Occipital lobe (tissue), 3 donors: ENCODE measurements at places on chromosomes 2 and 18. TPM values are rescaled to one million over a fixed set of nuclear protein-coding genes. Genes with fewer than 3 reads are reported as not detected.
A peak's percentile ranks its signal among the peaks of the same experiment; 100 is the strongest.

DNA sequence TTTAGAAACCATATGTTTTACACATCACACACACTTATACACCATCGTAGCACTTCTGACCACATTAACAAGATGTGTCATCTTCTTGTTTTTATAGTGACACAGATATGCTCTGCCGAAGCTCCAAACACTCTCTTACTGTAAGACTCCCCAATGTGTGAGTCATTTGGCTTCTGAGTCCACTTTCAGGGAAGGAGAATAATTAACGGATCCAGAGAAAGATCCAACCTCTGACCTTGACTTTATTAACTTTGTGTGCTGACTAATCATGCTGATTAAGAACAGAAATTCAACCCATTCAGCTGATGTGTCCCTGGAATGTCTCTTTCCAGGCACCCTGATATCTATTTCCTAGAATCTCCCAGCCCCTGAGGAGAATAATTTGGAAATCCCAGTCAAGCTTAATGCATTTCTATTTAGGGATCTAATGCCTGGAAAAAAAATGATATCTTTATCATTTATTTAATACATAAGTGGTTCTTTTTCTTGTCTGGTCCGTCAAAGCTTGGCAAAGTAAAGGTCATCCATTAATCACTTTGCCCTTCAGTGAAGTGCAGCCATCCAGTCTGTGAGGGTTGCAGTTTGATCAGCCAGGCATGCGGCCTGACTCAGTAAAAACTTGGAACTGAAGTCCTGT, 615.8 kb upstream of the SYT4 start:
- DNase-seq: no peak

- no peak for DNase-seq
Observed at GRCh38 chr18:10856132-10856531, 293.2 kb downstream of the PIEZO2 start.

GRCh38 chr2:45330108-45330507, 281.0 kb downstream of the SRBD1 start:
- DNase-seq: no peak

DNA sequence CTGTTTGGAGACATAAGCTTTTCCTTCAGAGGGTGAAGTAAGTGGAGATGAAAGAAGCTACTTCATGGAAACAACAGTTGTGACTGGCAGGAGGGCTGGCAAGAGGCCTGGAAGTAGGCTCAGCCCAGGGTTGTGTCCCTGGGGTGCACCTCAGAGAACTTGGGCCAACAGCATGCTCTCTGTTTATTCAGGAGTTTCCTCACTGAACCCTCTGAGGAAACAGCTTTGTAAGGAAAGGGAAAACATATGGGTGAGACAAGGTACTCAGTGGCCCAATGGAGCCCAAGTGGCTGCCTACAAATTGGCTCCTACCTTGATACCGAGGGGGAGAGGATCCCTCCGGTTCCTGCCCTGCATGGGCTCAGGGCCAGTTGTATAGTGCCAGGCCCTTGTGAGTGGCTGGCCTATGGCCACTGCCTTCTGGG, 115.5 kb upstream of the ITGA6 start:
- no peak for DNase-seq

DNA sequence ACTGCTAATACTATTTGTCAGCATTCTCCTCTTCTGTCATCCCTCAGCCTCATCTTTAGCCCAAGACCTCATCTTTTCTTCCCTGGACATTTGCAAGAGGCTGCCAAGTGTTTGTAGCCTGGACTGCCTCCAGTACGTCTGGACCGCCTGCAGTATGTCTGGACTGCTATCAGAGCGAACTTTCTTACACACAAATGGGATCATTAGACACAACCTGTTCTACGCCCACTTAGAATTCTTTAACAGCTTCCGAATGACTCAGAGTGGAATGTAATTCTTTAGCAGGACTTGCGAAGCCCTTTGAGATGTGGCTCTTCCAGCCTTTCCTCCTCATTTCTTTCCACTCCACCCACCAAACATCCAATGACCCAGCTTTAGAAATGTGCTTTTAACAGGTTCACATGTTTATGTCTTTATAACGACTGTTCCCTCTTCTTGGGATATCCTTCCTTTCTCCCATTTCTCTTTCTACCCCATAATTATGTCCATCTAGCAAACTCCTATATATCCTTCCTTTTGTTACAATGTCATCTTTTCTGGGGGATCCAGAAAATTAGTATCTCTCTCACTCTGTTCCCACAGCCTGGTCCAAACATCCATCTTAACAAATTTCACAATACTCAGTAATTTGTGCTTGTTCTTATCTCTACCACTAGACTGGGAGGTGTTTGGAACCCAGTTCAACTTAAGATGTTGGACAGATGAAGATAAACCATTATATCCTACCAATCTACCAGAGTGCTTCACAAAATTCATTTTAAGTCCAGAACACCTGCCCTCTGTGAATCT, 171.3 kb upstream of the PGAP1 start:
- no peak for DNase-seq

GRCh38 chr2:132581991-132582738, 87.8 kb downstream of the LYPD1 start:
- no peak for DNase-seq

DNA sequence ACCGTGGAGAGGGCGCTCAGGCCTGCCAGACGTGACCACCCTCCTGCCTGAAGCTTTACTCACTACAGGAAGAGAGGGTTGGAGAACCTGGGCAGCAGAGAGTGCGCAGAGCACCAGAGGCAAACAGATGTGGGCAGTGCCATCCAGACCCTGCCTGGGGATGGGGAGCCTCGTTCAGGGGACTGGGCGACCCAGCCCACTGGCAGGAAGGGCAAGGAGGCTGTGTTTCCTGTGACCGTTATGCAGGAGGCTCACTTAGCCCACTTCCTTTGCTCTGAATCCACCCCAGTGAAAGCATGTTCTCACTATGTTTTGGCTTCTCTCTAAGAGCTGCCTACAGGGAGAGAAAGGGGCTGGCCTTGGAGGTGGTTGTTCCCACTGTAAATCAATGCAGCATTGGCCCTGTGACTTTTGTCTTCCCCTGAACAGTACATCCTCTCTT, 23.0 kb upstream of the ACKR3 start:
- no peak for DNase-seq

DNA sequence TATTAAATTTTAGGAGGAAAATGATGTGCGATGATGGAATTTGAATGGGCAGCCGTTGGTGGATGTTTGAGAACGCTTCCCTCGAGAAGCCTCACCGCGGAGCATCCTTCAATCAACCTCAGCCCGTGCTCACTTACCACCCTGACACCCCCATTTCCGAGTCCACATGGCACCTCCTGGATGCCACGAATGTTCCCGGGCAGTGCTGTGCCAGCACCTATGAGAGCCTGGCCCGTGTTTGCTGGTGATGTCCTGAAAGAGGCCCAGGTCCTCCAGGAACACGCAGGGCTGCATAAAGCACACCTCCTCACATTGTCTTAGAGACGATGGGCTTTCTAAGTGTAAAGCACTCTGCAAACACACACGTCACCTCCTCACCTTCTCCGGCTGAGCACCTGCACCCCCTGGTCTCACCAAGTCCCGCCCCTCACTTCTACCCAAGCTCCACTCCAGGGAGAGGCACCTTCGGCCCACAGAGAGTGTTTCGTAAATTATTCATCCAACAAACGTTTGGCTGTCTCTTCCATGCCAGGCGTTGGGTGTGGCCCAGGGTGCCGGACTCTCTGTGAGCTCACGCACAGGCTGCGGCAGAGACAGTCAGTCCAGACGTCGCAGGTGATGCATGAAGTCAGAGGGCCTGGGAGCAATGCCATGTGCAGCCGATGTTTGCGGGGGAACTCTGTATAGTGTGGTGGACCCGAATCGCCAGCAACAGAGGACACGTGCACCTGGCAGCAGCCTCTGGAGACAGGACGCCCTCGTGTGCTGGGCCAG, 150.0 kb downstream of the TPO start:
- DNase-seq: no peak

- no peak for DNase-seq
Observed at GRCh38 chr2:202299712-202300111, 34.1 kb downstream of the NOP58 start.

- DNase-seq: no peak
Observed at GRCh38 chr2:159088906-159089305, 120.5 kb downstream of the TANC1 start.

DNA sequence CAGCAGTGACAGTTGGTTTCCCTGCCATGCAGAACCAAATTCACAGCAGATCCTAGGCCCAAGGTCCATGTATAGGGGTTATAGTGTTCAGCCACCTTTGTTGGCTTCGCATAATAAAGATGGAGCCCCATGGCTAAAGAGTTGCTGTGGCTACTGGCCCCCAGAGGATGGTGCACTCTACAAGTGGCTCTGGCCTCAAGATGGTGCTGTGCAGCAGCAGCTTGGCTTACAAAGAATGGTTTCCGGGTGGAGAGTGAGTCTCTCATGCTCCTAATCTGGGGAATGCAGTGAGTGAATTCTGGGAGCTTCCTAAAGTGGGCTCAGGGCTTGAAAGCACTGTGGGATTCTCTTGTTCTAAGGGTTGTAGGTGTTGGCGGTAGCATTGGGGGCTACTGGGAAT, 1199.7 kb downstream of the CNTNAP5 start:
- no peak for DNase-seq

- DNase-seq: no peak
Observed at GRCh38 chr2:140436936-140437335, 1656.7 kb upstream of the NXPH2 start.

GRCh38 chr2:37774976-37775907, 103.8 kb upstream of the CDC42EP3 start:
- no peak for DNase-seq

- no peak for DNase-seq
Observed at GRCh38 chr2:207269038-207269437, 103.3 kb upstream of the KLF7 start.

GRCh38 chr2:199459286-199460100, 1.8 kb upstream of the SATB2 start:
- peak; percentile 83 for DNase-seq

GRCh38 chr2:151855111-151855510, 26.9 kb upstream of the ARL5A start:
- no peak for DNase-seq

GRCh38 chr2:241902357-241902991, 32.9 kb downstream of the RTP5 start:
- no peak for DNase-seq

DNA sequence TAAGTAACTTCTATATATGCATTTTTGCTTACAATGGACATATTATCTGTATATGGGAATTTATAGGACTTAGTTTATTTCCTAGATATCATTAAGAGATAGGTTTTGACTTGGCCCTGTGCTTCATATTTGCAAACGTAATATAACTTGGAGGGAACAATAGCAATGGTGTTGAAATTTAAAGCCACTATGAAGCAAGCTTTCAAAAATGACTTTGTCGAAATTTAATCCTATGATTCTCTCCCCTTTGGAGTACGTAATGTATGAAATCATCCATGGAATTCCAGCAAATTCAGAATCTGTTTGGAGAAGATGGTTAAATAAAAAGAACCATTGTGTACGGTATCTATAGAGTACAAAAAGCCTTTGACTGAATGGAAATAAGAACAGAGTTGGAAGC, 486.3 kb downstream of the ARHGAP15 start:
- no peak for DNase-seq

DNA sequence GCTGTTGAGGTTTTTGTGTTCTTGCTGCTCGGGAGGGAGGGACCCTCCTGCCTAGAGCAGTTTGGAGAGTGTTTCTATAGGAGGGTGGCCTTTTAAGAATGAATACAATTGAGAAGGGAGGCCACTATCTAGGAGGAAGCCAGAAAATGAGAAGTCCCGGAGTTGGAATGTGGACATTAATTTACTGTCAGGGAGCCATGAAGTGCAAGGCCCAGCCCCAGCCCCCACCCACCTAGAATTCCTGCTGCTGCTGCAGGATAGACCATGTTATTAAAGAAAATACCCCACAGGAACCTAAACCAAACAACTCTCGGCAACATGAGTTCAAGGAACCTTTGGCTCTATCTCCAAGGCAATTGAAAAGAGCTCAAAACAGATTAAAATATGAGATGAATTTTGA, 46.0 kb downstream of the ZBTB7C start:
- DNase-seq: no peak

Gene LOXHD1
- 0.16 TPM for total RNA-seq

Gene CROCC2
- total RNA-seq: under 0.01 TPM

Gene ITGA6
- total RNA-seq: 32.6 TPM

Gene FBXO36
- 6.2 TPM for total RNA-seq

Gene ABCB11
- total RNA-seq: 0.16 TPM

Gene COL3A1
- total RNA-seq: 129 TPM

Gene DCC
- 13.6 TPM for total RNA-seq

Gene MYO5B
- total RNA-seq: 30.7 TPM

Gene SAG
- total RNA-seq: not detected

Gene REEP1
- total RNA-seq: 156 TPM

Gene RGPD4
- not detected for total RNA-seq

Gene HTR2B
- total RNA-seq: 0.62 TPM
